NCI-H1694 (cell line): ENCODE measurements at places on chromosomes 1 and 21.
A peak's percentile ranks its signal among the peaks of the same experiment; 100 is the strongest.

GRCh38 chr1:17200246-17200645 lies 4.7 kb upstream of the PADI1 start:
- no peak for DNase-seq

DNA sequence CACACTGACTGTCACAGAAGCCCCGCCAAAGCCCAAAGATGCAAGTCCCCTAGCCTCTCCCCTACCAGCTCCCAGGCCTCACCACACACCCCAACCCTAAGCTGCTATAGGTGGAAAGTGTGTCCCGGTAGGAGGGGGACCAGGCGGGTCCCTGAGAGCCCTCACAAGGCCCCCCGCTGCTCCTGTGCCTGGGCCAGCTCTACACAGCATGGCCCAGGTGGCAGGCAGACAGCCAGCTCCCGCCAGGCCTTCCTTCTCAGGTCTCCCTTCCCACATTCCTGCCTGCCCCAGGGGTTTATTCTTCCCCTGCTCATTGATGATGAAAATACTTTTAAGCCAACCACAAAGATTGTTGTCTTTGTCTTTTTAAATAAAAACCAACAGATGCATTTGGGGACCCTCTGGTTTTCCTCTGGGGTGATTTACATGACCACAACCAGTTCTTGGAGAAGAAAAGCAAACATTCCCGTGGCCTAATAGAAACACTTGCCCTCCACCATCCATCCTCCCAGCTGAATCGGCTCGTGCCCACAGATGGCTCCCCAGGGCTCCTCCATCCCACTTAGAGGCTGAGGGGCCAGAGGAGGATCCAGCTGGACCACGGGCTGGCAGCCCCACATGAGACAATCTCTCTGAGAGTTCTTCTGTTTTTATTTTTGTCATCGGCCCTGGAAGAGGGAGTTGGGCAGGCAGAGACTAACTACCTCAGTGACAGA lies 93.1 kb downstream of the DMRTB1 start:
- DNase-seq, result peak; percentile 28

GRCh38 chr1:18673976-18674375 lies 43.3 kb downstream of the PAX7 start:
- no peak for DNase-seq

- no peak for DNase-seq
Observed at GRCh38 chr1:218592688-218593087, 247.6 kb downstream of the TGFB2 start.

DNA sequence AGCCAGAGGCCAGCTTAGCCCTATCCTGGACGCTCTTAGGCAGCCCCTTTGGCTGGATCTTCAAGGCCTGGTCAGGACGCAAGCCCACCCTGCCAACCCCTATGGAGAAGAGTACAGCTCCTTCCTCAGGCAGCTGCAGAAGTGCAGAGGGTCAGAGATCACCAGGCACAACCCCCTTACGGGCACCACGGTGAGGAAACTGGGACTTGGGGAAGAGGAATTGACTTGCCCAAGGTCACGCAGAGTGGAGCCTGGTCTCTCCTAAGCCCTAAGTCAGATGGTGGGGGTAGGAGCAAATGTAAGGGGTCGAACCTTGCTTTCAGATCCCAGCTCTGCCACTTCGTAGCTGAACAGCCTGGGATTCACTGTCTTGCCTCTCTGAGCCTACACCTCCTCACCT lies 3.7 kb downstream of the E2F2 start:
- DNase-seq, result no peak

- no peak for DNase-seq
Observed at GRCh38 chr21:30613836-30614235, at the start of gene KRTAP6-1. Gene KRTAP6-1, minus strand, starts transcription at chr21:30613930. Its CDS starts 26 bp downstream, at chr21:30613904.

GRCh38 chr1:197944485-197944884 lies 27.3 kb downstream of the LHX9 start:
- no peak for DNase-seq

GRCh38 chr1:5904551-5904950 lies 87.7 kb downstream of the NPHP4 start:
- DNase-seq, result no peak

DNA sequence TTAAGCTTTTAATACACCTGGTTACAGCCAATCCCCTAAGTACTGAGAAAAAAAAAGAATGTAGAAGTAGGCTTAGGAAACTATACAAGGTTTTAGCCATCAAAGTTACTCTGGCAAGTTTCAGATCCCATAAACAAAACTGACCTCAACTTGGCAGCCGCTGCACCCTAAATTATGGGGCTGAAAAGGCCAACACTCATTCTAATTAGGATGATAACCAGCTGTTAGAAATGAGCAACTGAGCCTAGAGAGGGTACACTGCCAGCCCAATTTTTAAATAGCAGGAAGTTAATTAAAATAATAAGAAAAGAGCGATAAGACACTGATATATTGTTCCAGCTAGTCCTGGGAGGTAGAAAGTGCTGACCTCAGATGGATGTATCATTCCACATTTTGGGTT lies 105.7 kb upstream of the VAV3 start:
- DNase-seq, result no peak

GRCh38 chr1:86155051-86155806 lies 1.3 kb downstream of the COL24A1 start:
- no peak for DNase-seq

GRCh38 chr1:110056285-110056683 lies 14.2 kb downstream of the ALX3 start:
- DNase-seq, result no peak

DNA sequence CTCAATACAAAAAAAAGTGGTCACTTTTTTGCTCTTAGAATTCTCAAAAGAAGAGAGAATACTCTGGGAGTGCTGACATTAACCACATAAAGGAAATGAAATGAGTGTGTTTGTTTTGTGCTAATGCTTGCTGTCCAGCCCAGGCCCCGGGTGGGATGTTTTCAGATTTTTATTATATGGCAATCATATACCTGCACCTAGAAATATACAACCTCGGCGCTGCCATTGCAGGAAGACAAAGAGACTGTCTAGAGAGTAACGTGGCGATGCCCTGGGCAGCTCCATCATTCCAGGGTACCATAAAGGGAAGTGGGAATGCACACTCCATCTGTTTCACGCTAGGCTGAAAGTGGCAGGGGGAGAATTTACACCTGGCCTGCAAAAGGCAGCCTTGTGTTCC lies 7.1 kb downstream of the BACE2 start:
- DNase-seq, result no peak

DNA sequence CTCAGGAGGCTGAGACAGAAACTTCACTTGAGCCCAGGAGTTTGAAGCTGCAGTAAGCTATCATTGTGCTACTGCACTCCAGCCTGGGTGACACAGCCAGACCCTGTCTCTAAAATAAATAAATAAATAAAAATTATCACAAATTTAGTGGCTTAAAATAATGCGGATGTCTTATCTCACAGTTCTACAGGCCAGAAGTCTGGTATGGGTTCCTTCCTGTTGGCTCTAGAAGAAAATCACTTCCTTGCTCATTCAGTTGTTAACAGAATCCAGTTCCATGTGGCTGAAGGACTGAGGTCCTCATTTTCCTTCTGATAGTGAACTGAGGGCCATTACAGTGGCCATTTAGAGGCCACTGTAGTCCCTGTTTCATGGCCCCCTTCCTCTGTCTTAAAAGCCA lies 94.6 kb upstream of the S1PR1 start:
- DNase-seq, result no peak

DNA sequence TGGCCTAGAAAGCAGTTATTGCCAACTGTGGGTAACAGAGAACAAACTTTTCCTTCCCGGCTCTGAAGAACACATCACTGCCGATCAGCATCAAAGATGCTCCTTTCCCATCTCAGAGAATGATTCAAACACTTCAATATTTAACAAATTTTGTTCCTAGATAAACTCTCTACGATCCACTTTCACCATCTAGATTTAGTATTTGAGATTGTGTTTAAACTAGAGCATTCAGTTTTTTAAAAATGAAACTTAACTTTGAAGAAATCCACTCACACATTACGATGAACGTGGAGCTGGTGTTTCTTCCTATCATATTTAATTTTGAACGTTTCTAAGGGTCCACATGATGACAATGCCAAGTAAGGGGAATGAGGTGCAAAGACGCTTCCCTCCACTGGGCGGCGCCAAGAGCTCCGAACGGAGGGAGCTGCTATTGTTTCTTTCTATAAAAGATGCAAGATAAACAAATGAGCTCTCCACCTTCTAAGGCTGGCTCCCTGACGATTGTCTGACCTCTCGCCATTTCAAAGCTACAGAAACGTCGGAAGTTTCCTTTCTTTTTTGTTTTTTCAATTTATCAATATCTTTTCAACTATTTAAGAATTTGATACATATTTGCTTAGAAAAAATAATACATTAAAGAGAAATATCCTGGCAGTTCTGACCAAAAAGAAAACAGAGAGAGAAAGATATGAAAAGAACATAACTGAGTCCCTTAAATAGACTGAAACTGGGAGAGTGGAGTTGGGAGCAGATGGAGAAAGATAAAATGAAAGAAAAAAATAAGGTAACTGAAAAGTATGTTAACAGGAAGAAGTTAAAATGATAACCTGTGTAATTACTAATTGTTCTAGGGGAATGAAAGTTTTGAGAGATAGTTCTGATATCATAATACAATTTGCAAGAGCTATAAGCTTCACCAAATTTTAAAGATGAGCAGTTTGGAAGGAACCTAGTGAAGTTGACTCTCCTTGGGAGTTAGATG lies 4.4 kb upstream of the BARHL2 start:
- peak; percentile 79 for DNase-seq

DNA sequence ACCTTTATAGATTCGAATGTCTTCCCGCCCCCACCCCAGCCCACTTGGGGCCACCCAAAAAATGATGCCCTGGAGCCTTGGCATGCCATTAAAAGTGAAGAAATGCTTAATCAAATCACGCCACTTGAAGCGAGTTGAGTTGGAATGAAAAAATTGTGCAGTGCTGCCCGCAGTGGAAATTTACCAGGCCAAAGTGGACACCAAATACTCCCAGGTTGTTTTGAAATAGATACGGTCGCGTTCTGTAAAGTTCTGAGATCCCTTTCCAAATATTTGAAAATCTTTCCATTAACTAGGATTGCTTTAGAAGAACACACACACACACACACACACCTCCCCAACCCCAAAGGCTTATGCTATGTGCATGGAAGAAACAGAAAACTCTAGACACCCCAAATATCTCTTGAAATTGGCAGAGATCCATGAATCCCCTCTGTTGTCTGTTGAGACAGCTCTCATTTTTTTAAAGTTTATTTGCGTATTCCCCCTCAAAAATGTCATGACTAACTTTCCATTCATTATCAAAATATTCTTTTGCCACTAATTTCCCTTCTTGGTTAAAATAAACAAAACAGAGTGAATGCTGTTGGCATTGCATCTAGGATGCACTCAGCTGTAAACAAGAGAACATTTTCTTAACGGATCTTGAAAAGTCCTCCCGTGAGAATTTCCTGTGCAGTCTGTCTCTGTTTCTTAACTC lies 142.3 kb upstream of the KCNE2 start:
- DNase-seq, result no peak

GRCh38 chr21:29130270-29130969 lies at the start of gene MAP3K7CL:
Gene MAP3K7CL, plus strand, starts transcription at chr21:29130644. Its CDS starts 2,701 bp downstream, at chr21:29133345.
- no peak for DNase-seq

DNA sequence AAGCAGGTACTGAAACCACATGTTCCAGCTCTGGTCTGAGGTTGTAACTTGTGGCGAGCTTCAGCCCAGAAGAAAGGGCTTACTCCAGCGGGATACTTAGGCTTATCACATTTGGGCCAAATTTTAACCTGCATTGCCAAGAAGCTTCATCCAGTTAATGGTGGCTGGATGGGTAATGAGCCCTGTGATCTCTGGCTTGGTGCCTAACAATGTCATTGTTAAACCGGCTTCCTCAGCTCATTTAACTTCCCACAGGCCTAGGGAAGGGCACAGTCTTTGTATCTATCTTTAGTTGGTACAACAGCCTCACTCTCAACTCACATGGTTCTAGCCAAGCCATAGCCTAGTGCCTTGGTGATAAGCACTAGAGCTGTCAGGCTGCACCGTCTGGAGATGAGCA lies 43.6 kb upstream of the CCDC190 start:
- peak; percentile 22 for DNase-seq

DNA sequence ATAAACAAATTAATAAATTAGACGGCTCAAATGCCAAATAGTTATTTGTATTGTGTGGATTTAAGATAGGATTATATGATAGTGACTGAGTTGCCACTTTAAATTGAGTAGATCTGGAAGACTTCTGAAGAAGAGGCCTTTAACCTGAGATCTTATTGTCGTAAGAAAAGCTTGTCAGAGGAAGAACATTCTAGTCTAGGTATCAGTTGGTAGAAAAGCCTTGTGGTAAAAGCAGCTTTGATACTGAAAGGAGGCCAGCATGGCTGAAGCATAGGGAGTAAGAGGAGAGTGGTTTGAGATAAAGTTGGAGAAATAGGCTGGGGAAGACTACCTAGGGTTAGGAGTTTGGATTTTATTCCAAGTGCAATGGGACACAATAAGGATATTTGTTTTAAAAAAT lies 29.1 kb downstream of the SLC30A7 start:
- no peak for DNase-seq

- DNase-seq, result no peak
Observed at GRCh38 chr1:18572022-18572880, 58.4 kb upstream of the PAX7 start.

DNA sequence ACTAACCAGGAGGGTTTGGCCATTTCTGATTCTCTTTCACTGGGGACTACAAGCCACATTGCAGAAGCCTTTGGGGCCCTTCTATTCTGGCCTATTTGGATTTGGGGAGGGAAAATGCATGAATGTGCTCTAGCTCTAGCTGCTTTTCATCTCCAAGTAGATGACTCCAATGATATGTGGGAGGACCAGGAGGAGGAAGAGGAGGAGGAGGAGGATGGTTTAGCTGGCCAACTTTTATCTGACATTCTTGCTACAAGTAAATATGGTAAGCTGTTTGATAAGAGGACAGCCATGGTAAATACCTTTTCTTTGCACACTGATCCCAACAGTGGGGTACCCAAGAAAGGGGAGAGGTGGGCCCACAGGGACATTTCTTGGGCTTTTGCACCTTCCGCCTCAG lies 14.0 kb upstream of the SHISA4 start:
- DNase-seq, result no peak

DNA sequence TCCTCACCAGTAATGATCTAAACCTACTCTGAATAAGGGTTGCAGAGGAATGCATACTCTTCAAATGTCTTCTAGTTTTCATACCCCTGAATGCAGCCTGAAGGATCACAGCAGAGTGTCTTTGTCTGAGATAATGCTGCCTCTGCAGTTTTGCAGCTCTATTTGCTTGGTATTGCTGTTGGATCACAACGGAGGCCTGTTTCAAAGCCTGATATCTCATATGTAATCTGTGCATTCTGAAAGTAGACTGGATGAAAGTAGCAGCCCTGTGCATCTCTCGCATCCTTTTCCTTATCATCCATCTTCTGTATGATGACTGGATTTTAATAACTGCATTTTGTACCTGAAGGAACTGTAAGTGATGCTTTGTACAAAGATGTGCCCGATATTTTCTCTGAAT lies 34.9 kb upstream of the F13B start:
- DNase-seq, result no peak

GRCh38 chr1:16094453-16095158 lies 21.2 kb upstream of the FAM131C start:
- DNase-seq, result no peak

- no peak for DNase-seq
Observed at GRCh38 chr1:115782571-115783281, 14.2 kb upstream of the CASQ2 start.

DNA sequence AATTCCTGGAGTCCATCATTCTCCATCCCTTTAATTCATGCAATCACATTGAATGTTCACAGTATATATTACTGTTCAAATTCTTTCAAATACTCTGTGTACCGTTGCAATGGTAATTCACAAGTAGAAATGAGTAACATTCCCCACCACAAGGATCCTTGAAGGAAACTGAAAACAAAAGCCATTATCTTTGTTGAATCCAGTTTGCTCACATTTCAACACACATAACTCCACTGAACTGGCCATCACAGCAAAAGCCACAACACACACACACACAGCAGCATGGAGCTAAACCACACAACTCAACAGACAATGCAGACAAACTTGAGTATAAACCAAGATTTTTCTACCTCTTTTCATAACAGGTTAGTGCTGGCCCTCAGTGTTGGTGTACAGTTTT lies 188.3 kb upstream of the GREM2 start:
- DNase-seq, result no peak
